ENCODE measurements at places on chromosomes 12 and 14. TPM values are rescaled to one million over a fixed set of nuclear protein-coding genes. Genes with fewer than 3 reads are reported as not detected.
A peak's percentile ranks its signal among the peaks of the same experiment; 100 is the strongest.

INTS13 gene
- 20.0 TPM for total RNA-seq

E2F7 gene
- 6.2 TPM for total RNA-seq

POTEG gene
- total RNA-seq, result not detected

AHNAK2 gene
- 26.9 TPM for total RNA-seq

NPFF gene
- not detected for total RNA-seq

RNU7-1 gene
- not detected for total RNA-seq

EMP1 gene
- total RNA-seq, result 273 TPM

GRCh38 chr12:10235761-10236631, 23.3 kb downstream of the GABARAPL1 start:
- no peak for DNase-seq
- peak overlapping the region; percentile 25 for H3K4me3 ChIP-seq
- H3K4me1 ChIP-seq, result peaks cover 12% of the 10 kb centered on the region

GRCh38 chr14:55579724-55580469, at the start of gene KTN1:
KTN1 (plus strand) TSS chr14:55580207; CDS start chr14:55612049, 31,842 bp downstream.
- H3K36me3 ChIP-seq, result no peaks in the 10 kb centered on the region
- DNase-seq, result peak; percentile 82
- peak within 1 kb of the TSS; percentile 96 for H3K4me3 ChIP-seq
- peaks cover 6% of the 10 kb centered on the region for H3K27me3 ChIP-seq

- H3K36me3 ChIP-seq, result peaks cover 28% of the 10 kb centered on the region
- H3K27ac ChIP-seq, result no peak overlapping the region
- DNase-seq, result no peak
- peaks cover 11% of the 10 kb centered on the region for H3K4me1 ChIP-seq
Observed at GRCh38 chr14:24183014-24183481, 5.6 kb downstream of the IPO4 start.

GRCh38 chr12:26124446-26125399, at the start of gene BHLHE41:
BHLHE41 (minus strand) TSS chr12:26125037; CDS start chr12:26124779, 258 bp downstream.
- H3K27ac ChIP-seq, result peak within 1 kb of the TSS; percentile 92
- no peaks in the 10 kb centered on the region for H3K36me3 ChIP-seq
- peaks cover 14% of the 10 kb centered on the region for H3K27me3 ChIP-seq
- H3K4me1 ChIP-seq, result peaks cover 33% of the 10 kb centered on the region
- peak; percentile 67 for DNase-seq

GRCh38 chr12:85779768-85780167, 56.4 kb downstream of the RASSF9 start:
- H3K36me3 ChIP-seq, result no peaks in the 10 kb centered on the region
- H3K27ac ChIP-seq, result no peak overlapping the region
- H3K27me3 ChIP-seq, result no peaks in the 10 kb centered on the region
- no peak for DNase-seq
- peaks cover 6% of the 10 kb centered on the region for H3K4me1 ChIP-seq

- H3K27me3 ChIP-seq, result no peaks in the 10 kb centered on the region
- no peak for DNase-seq
- H3K36me3 ChIP-seq, result no peaks in the 10 kb centered on the region
- peaks cover 17% of the 10 kb centered on the region for H3K4me1 ChIP-seq
- H3K4me3 ChIP-seq, result no peak overlapping the region
Observed at GRCh38 chr12:9364224-9365176, 156.3 kb upstream of the PZP start.

- H3K4me3 ChIP-seq, result no peak overlapping the region
- no peaks in the 10 kb centered on the region for H3K36me3 ChIP-seq
- H3K27me3 ChIP-seq, result no peaks in the 10 kb centered on the region
- no peak for DNase-seq
Observed at GRCh38 chr12:109273354-109273753, 35.7 kb downstream of the FOXN4 start.

- no peak for DNase-seq
- H3K36me3 ChIP-seq, result peaks cover 17% of the 10 kb centered on the region
- peaks cover 79% of the 10 kb centered on the region for H3K4me1 ChIP-seq
- H3K27ac ChIP-seq, result peak overlapping the region; percentile 50
- H3K27me3 ChIP-seq, result peaks cover 4% of the 10 kb centered on the region
- H3K4me3 ChIP-seq, result peak overlapping the region; percentile 34
Observed at GRCh38 chr14:73461478-73462047, 3.2 kb upstream of the NUMB start.

GRCh38 chr12:114447274-114447716, 41.4 kb upstream of the TBX5 start:
- H3K27me3 ChIP-seq, result peaks cover 25% of the 10 kb centered on the region
- DNase-seq, result no peak
- no peak overlapping the region for H3K4me3 ChIP-seq
- H3K4me1 ChIP-seq, result peaks cover 15% of the 10 kb centered on the region
- H3K36me3 ChIP-seq, result no peaks in the 10 kb centered on the region

DNA sequence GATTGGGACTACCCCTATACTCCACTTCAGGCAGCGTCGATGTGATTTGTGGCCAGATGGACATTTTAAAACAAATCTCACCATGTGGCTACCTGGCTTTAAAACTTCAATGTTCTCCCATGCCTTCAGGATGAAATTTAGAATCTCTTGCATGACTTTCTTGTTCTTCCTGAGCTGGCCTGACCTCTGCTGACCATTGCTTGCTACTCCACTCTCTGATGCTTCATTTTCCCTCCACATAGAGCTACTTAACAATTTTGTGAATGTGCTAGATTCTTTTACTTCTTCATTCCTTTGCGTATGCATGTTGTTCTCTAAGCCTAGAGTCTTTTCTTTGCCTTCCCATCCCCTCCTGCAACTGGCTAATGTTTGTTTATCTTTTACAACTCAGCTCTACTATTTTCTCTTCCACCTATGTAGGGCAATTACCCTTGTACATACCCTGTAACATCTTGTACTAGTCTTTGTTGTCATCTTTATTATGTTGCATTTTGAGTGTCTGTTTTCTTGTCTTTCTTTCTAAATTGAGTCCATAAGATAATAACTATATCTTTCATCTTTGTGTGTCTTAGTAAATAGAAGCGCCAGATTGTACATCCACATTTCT, 41.2 kb downstream of the YLPM1 start:
- H3K27ac ChIP-seq, result peak overlapping the region; percentile 7
- DNase-seq, result peak; percentile 48

DNA sequence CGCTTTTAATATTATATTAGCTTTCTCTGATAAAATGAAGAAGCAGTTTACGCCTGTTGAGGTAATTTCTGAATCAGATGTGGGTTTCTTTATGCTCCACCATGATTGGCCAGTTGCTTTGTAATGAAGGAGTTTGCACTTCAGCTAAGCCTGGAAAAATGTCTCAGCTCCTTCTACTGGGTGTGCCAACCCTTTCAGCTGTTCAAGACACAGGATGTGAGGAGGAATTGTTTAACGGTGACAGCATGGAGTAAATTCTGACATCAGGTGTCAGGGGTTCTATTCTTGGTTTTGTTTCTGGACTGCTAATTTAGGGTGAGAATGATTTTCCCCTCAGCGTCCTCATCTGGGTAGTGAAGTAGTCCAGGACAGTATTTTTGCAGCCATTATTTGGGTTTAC, 43.5 kb downstream of the FLRT2 start:
- H3K27ac ChIP-seq, result no peak overlapping the region
- DNase-seq, result no peak
- no peak overlapping the region for H3K4me3 ChIP-seq
- peaks cover 27% of the 10 kb centered on the region for H3K4me1 ChIP-seq
- no peaks in the 10 kb centered on the region for H3K36me3 ChIP-seq

GRCh38 chr12:58034311-58034710, 92.9 kb downstream of the ATP23 start:
- H3K36me3 ChIP-seq, result peaks cover 16% of the 10 kb centered on the region
- H3K27ac ChIP-seq, result no peak overlapping the region
- H3K27me3 ChIP-seq, result peaks cover 4% of the 10 kb centered on the region
- DNase-seq, result no peak
- H3K4me1 ChIP-seq, result no peaks in the 10 kb centered on the region

DNA sequence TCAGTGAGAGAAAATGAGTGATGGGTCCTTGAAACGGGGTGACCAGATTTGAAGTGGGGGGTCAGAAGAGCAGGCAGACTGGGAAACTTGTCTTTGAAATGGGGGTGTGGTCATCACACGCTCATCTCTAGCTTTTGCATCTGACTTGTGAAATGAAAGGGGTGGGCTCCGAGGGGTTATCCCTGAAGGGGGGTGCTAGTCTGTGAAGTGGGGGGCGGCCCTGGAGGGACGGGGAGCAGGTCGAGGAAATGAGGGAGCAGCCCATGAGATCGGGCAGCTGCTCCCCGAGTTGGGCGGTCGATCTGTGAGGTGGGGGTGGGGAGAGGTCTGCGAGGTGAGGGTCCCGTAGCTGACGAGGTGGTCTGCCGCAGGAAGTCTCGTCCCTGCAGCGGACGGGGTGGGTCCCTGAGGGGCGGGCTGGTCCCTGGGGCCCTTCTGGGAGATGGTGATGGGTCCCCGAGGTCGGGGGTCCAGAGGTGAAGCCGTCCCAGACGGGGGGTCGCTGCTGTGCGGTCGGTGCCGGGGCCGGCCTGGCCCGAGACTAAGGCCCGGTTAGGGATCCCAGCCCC, 542 bp downstream of the PXN start:
- H3K27me3 ChIP-seq, result peaks cover 9% of the 10 kb centered on the region
- no peak for DNase-seq
- peak overlapping the region; percentile 94 for H3K27ac ChIP-seq
- H3K36me3 ChIP-seq, result peaks cover 9% of the 10 kb centered on the region
- peaks cover 69% of the 10 kb centered on the region for H3K4me1 ChIP-seq

DNA sequence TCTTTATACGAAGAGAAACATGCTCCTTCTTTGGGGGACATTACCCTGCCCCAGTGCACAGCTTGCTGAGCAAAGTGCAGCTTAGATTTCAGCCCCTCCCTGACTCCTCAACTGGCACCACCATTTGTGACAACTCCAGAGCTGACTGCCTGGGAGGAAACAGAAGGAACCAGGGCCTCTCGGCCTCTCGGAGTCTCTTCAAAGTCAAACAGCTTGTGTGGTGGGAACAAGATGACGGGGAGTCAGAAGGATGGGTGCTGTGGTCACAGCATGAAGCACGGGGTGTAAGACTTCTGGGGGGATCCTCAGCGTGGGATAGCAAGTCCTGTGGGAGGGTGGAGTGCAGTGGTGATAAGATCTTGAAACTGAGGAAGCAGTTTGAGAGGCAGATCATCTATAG, 123.5 kb upstream of the BCL2L14 start:
- peaks cover 15% of the 10 kb centered on the region for H3K4me1 ChIP-seq
- DNase-seq, result no peak
- peaks cover 7% of the 10 kb centered on the region for H3K36me3 ChIP-seq
- H3K27ac ChIP-seq, result no peak overlapping the region
- no peak overlapping the region for H3K4me3 ChIP-seq

DNA sequence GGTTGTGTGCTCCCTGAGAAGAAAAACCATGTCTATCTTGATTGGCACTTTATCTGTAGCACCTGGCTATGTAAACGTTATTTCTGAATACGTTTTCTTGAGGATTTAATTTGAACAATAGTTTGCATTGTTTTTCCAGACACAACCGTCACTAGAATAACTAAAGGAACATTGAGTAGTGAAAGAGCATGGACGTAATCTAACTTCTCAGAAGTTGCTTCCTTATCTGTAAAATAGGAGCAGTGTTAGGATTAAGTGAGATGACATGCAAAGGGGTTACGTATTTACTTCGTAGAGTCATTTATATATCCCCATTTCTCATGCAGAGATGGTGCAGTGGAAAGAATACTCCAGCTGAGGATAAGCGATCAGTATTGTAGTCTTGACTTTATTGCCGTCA, 8.1 kb downstream of the AEBP2 start:
- H3K4me3 ChIP-seq, result no peak overlapping the region
- no peak for DNase-seq
- H3K4me1 ChIP-seq, result peaks cover 18% of the 10 kb centered on the region
- no peaks in the 10 kb centered on the region for H3K27me3 ChIP-seq

Data from endothelial cell (in vitro differentiated cells).